DMS153 (cell line): ENCODE measurements at places on chromosomes 2 and 18.

DNA sequence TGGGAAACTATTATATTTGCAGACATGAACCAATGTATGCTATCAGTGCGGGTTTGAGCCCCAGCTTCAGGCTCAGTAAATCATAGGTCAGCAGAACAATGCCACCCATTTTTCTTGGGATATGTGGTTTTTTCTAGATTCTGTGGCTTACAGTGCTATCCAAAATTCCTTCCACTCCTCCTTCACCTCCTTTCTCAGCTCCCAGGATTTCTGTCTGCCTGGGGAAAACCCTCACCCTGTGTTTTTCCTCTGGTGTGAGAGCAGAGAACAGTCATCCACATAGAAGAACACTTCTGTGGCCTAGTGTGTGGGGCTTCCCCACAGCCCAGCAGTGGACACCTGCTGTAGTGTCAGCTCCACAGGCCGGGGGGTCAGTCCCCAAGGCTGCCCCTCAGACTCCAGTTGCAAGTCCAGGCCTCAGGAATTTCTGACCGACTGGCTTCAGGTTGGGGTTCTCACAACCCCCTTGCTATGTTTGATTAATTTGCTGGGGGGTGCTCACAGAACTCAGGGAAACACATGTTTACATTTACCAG is 238.2 kb downstream of the LDLRAD4 start:
- no peak for DNase-seq

DNA sequence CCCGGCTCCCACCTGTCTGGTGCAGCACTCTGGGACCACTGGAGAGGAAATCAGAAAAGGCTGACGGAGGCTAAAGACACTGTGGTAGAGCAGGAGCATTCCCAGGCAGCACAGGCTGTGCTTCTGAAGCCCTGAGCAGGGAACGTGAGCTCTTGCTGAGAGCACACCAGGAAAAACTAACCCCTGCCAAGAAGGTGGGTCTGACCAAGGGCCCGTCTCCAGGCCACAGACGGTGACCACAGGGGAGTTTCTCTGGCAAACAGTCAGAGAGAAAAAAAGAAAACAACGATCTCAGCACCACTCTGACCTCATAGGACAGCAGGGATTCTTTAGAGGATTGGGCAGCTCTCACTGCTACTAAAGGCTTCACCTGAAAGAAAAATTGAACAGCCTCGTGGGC is 201.4 kb downstream of the AFF3 start:
- no peak for DNase-seq

DNA sequence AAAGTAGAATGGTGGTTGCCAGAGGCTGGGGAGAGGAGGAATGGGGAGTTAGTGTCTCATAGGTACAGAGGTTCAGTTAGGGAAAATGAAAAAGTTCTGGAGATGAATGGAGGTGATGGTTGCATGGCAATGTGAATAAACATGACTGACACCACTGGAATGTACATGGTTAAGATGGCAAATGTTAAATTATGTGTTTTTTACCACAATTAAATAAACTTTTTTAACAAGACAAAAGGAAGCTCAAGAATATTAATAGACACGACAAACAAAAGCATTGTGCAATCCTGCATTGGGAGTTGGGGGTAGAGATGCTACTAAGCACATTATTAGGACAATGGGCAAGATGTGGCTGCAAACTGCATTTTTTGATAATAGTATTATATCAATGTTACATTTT is 147.7 kb downstream of the TWIST2 start:
- no peak for DNase-seq

- no peak for DNase-seq
Observed at GRCh38 chr18:60196836-60197606, 175.6 kb downstream of the MC4R start.
